ENCODE measurements at places on chromosomes 13 and 19.
A peak's percentile ranks its signal among the peaks of the same experiment; 100 is the strongest.

DNA sequence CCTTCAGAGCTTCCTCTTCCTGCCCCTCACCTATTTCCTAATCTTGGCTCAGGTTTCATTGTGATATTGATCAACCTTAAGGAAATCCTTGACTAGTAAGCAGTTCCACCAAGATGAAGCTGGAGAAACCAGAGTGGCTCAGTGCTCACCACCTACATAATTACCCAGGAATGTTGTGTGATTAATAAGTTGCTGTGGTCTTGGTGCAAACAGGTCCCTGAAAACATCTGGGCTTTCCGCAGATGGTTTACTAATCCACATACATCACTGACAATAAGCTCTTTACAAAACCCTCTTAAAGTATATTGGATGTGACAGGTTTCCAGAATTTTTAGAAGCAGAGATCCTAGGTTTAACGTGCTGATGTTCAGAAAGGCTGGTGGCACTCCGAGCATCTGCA is 8.6 kb upstream of the SERP2 start:
- DNase-seq: no peak

- no peak for DNase-seq
Observed at GRCh38 chr13:50016444-50016843, 1.2 kb downstream of the KCNRG start.

DNA sequence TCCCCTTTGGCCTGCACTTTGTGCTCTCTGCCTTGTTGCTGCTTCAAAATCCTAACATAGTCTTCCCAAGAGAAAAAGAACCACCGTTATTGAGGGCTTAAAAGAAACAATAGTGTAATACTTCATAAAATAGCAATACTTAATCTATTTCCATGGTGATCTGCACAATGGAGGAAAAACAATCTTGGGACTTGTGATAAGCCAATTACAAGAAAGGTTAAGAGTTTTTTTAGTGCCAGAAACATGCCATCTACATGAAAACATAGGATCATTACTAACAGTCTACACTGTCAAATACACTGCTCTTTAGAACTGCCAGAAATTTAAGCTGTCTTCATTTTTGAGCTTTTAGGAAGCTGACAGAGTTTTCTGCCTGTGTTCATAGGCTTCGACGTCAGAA is 54.1 kb upstream of the MAB21L1 start:
- no peak for DNase-seq

DNA sequence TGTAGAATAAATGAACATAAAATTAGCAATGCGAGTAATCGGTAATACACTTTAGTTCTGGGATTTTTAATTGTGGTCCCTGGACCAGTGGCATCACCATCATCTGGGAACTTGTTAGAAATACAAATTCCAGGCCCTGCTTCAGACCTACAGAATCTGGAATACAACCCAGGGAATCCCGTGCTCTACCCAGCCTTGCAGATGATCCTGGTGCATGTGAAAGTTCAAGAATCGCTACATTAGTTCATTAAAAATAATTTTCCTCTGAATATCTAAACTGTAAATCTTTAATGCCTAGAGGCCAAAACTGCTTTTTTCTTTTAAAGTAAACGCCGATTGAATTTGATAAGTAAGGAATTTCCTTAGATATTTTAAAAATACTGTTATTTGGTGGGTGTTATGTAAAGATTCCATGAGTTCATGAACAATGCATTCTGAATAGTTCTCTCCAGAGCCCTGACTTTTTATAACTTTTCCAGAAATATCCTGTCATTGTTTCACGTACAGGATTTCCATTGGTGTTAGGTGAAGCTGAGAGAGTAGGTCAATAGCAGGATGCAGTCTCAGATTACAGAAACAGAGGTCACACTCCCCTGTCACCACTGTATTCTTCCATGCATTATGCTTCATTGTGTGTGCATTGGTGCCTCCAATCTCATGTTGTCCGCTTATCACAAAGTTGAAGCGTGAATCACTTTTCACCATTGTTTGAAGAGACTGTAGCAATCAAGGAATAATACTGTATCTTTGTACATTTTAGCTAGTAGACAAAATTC is 596.5 kb upstream of the KLF12 start:
- no peak for DNase-seq

- no peak for DNase-seq
Observed at GRCh38 chr13:112127564-112128330, 60.8 kb downstream of the SOX1 start.

DNA sequence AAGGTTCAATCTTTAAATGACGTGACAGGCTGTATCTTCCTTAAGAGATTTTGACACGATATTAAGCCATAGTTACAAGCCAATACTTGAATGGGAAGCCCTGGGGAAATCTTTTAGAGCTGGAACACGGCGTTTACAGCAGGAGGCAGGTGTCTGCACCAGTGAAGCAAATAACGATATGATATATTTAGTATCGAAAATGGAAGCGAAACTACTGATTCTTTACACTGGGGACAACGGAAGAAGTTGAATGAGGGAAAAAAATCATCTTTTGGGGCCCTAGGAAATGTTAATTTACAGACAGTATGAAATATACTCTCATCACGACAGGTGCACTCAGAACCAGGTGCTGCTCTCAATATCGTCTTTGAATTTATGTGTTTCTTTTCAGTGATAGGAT is 793.9 kb upstream of the PCDH20 start:
- DNase-seq: no peak

GRCh38 chr13:20193907-20194631 is 1.3 kb upstream of the GJB2 start:
- DNase-seq: peak; percentile 19

GRCh38 chr13:108624108-108624507 is 5.3 kb upstream of the MYO16 start:
- no peak for DNase-seq

DNA sequence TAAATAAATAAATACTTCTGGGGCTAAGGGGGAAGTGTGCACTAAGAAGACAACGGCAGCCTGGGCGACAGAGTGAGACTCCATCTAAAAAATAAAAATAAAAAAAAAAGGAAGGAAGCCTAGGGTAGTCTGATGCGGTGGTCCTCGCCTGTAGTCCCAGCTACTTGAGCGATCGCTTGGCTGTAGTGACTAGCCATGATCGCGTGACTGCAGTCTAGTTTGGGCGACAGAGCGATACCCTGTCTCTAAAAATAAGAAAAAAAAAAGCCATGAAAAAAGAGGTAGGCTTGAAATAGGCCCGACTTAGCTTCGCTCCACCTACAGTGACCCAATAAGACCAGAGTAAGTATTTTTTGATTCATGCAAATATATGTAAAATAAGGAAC is 661 bp upstream of the BABAM1 start:
- no peak for DNase-seq

DNA sequence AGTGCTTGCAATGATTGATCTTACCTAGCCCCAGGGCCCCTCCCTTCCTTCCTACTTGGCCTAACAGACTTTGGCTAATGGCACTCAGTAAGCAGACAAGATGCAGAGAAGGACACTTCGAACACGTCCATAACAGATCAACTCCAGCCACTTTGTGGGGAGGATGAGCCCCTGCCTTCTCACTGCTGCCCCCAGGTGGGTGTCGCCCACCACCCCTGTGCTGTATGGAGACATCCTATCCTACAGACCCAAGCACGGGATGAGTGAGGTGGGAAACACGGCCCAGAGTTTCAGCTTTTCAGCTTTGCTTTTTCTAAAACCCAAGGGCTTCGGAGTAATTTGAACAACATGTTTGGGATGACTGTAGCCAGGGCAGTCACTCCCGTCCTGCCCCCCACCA is 5.5 kb downstream of the SLC7A1 start:
- DNase-seq: no peak

GRCh38 chr13:28499609-28500008 is 4.7 kb upstream of the FLT1 start:
- no peak for DNase-seq

DNA sequence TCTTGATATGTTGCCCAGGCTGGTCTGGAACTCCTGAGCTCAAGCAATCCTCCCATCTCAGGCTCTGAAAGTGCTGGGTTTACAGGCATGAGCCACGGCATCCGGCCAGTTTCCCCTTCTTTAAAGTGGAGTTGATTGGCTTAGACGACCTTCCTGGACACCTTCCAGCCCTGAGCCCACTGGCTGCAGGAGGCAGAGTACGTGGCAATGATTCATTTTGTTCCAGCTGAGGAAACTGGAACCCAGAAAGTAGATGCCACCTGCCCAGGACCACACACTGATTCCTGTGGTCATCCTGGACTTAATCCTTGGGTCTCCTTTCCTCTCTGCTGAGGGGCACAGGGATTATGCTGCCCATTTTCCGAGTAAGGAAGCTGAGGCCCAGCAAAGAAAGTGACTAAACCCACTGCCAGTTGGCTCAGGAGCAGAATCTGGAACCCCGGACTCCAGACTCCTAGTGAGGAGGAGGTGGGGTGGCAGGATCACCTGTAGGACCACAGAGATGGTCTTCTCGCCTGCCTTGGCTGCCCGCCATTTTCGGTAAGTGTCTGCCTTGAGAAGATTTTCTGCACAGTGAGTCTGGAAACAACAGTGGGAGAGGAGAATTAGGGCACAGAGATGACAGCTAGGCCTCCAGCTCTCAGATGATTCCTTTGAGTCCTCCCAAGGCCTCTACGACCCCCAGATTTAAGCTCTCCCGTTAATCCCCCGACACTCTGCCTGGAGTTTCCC is 737 bp downstream of the XRCC1 start:
- no peak for DNase-seq

DNA sequence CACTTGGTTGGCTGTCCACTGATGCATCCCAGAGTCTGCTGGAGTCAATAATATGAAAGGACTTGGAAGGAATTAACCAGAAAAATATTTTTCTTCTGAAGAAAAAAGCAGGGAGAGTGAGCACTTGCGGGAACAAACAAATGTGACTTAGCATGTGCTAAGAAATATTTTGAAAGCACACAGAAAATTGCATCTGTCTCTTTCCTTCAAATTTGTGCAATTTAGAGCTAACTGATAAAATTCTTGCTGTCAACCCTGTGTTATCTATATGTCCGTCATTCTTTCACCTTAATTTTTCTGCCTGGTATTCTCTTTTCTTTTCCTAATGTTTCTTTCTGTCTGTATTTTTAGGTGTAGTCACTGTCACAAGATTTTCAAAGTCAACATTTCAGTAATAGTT is 852.6 kb downstream of the PCDH9 start:
- no peak for DNase-seq

DNA sequence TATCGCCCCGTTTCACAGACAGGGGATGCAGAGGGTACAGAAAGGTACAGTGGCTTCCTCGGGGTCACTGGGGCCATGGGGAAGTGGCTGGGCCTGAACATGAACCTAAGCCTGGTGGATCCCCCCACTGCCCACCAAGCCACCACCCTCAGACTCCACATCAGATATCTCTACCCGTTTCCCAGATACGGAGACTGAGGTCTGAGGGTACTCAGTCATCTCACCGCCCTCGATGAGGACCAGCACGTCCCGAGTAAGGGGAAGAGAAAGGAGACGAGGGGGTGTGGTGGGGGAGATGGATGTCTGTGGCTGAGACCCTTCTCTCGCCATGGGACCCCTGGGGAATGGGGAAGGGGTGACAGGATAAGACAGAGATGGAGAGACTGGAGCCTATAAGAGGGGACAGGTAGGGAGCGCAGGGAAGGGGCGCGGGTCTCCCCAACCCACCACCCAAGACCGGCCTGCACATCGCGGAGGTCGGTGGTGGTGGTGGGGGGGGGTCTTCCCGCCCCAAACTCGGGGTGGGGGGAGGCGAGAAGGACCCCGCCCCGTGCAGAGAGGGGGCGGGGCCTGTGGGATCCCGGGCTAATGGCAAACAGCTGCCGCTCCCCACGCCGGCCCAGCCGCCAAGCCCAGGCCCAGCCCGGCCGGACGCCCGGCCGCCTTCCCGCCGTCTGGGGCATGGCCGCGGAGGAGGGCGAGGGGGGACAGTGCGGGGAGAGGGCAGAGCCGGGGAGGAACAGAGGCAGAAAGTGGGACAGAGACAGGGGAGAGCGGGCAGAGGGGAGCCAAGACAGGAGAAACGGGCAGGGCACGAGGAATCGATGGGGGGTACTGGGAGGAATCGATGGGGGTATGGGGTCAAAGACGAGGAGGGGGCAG is 698 bp downstream of the KANK2 start:
- DNase-seq: no peak

DNA sequence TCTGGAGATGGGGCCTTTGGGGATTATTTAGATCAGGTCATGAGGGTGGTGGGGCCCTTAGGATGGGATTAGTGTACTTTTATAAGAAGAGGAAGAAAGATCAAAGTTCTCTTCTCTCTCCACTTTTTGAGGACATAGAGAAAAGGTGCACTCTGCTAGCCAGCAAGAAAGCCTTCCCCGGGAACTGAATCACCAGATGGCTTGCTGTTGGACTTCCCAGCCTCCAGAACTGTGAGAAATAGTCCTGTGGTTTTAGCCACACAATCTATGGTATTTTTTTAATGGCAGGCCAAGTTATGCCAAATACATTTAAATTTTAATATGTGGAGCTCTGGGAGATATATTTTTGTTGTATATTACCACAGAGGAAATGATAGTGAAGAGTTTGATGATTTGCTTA is 385.8 kb downstream of the KLF12 start:
- no peak for DNase-seq

DNA sequence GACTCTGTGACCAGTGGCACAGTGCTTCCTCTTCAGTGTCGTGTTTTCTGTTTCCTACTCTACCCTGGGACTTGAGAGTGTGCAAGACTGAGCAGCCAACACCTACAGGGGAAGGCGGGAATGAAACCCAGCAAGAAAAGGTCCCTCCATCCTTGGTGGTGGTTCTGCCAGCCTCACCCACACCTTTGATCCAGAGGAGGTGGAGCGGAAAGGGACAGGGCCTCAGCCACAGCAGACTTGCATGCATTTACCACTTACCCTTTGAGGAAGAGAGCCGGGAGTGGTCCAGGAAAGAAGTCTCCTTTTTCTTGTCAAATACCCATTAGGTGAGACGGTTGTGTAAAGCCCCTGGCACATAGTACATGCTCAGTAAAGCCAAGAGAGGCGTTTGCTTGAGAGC is 164.8 kb upstream of the ZNF536 start:
- DNase-seq: no peak

DNA sequence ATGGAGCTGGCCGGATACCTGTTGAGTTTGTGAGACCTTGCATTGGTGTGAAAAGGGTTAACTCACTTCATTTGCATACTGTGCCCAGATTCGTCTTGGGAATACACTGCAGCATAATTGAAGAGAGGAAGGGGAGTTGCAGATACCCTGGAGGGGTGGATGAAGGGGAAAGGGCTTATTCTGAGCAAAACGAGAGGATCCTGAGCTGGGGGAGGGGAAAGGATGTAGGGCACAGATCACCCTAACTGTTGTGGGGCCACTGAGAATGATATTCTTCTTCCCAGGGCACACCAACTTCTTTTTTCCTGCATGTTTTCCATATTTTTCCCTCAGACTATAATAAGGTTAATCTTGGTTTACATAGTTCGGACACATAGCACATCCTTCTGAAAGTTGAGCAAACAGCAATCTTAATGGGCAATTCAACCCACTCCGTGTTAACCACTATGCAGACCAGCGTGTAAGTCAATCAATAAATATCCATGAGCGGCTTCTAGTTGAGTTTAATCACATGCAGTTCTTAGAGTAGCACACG is 11.7 kb upstream of the PTPRS start:
- no peak for DNase-seq

GRCh38 chr13:69947582-69947981 is 160.0 kb upstream of the ATXN8OS start:
- no peak for DNase-seq

- DNase-seq: no peak
Observed at GRCh38 chr13:80082396-80083080, 258.4 kb downstream of the SPRY2 start.
